ENCODE measurements at places on chromosomes 5 and 9.

- no peak for DNase-seq
Observed at GRCh38 chr5:38551030-38552017, 5.1 kb downstream of the LIFR start.

DNA sequence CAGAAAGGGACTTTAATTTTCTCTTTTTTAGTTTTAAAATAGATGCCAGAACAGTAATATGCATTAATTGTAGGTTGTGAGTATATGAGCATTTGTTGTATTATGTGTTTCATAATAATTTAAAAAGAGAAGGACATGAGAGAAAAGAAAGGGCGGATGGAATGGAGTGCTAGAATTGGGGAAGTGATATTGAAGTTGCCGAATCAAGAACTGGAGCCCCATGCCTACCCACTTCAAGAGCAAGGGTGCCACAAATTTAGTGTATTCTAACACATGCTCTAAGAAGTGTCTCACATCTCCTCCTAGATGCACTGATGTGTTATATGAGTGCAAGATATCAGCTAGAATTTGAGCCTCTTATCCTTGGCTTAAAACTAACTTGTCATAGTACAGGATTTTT is 43.6 kb upstream of the FYB1 start:
- DNase-seq, result no peak

DNA sequence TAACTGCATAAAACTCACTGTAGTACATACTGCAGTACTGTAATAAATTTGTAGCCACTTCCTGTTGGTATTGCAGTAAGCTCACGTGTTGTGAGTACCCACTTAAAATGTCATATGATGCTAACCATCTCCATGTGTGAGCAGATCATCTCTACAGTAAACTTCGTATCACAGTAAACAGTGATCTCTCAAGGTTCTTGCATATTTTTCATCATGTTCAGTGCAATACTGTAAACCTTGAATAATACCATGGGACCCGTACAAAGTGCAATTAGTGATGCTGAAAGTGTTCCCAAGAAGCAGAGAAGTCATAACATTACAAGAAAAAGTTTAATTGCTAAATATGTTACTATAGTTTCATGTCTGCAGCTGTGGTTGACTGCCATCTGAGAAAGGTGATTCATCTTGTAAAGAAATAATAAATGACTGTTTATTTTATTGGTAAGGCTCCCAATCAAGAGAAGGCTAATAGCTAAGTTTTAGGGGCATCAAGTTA is 253.8 kb upstream of the POU5F2 start:
- DNase-seq, result no peak

DNA sequence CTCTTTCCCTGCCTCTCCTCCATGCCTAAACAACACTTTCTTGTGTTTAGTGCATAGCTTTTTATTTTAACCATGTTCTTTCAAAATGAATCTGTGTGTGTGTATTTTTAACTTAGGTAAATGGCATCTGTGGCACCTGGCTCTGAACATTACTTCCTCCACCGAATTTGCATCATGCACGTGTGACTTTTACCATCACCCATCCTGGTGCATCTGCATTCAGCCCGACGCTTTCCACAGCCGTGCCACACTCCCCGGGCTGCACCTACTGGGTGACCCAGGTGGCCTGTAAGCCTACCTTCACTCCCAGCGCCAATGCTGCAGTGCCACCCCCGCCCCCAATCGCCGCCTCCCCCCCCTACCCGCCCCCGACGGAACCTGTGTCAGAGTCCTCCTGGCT is 12.7 kb upstream of the FCN1 start:
- DNase-seq, result no peak

DNA sequence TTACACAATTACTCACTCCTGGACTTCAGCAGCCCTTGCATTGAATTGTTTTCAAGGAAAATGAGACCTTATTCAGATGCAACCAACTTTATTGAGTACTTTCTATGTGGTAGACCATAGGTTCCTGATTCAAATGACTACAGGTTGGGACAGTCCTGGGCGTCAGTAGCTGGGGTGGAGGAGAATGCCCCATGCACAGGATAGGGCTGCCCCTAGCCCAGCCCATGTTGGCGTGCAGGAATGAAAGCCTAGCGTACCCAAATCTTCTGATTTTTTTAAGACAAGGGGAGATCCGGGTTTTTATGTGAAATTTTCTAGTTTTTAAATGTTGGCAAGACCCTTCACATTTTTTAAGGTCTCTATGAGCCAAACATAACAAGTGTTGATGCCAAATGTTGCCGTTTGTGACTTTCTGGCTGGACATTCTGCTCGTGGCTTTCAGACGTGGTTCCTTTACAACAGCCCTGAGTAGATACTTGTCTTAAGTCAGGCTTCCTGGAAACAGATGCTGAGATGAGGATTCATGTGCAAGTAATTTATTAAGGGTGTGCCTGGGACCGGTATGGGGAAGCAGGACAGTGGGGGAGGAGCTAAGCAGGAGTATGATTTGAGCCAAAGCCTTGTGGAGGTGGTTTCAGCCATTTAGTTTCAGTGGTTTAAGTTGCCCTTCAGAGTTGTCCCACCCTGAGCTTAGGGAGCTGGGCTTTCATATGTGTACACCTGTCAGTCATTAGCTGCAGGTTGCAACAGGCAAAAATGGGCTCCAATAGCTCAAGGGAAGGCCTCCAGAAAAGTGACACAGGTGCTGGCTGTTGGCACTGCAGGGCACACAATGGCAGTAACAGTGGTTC is 154.1 kb downstream of the NTRK2 start:
- DNase-seq, result no peak

Data from stimulated activated CD4-positive, alpha-beta T cell treated with anti-CD3 and anti-CD28 coated beads, Interleukin-2, amount 100 ng/mL, for 4 hours (primary cell).